ENCODE measurements at places on chromosomes 5 and 9.

GRCh38 chr9:19914044-19914443 is 125.2 kb upstream of the SLC24A2 start:
- H3K36me3 ChIP-seq = no peaks in the 10 kb centered on the region
- no peak overlapping the region for H3K27ac ChIP-seq

- no peaks in the 10 kb centered on the region for H3K36me3 ChIP-seq
- DNase-seq = no peak
- peaks cover 4% of the 10 kb centered on the region for H3K4me1 ChIP-seq
- H3K27me3 ChIP-seq = no peaks in the 10 kb centered on the region
- no peak overlapping the region for H3K27ac ChIP-seq
- H3K4me3 ChIP-seq = no peak overlapping the region
These were observed 466.4 kb upstream of the SMC2 start for GRCh38 chr9:103627731-103628130.

- H3K27ac ChIP-seq = no peak overlapping the region
- H3K4me1 ChIP-seq = peaks cover 25% of the 10 kb centered on the region
These were observed 67.0 kb upstream of the NEK6 start for GRCh38 chr9:124190761-124191160.

- no peak overlapping the region for H3K27ac ChIP-seq
- no peak overlapping the region for H3K4me3 ChIP-seq
- DNase-seq = no peak
- H3K27me3 ChIP-seq = peaks cover 2% of the 10 kb centered on the region
- peaks cover 11% of the 10 kb centered on the region for H3K36me3 ChIP-seq
These were observed 1.1 kb upstream of the SNAPC3 start for GRCh38 chr9:15421532-15421931.

- H3K27me3 ChIP-seq = no peaks in the 10 kb centered on the region
- peaks cover 15% of the 10 kb centered on the region for H3K4me1 ChIP-seq
- no peak overlapping the region for H3K27ac ChIP-seq
- no peak for DNase-seq
These were observed 2.4 kb upstream of the LCN8 start for GRCh38 chr9:136760424-136760823.

DNA sequence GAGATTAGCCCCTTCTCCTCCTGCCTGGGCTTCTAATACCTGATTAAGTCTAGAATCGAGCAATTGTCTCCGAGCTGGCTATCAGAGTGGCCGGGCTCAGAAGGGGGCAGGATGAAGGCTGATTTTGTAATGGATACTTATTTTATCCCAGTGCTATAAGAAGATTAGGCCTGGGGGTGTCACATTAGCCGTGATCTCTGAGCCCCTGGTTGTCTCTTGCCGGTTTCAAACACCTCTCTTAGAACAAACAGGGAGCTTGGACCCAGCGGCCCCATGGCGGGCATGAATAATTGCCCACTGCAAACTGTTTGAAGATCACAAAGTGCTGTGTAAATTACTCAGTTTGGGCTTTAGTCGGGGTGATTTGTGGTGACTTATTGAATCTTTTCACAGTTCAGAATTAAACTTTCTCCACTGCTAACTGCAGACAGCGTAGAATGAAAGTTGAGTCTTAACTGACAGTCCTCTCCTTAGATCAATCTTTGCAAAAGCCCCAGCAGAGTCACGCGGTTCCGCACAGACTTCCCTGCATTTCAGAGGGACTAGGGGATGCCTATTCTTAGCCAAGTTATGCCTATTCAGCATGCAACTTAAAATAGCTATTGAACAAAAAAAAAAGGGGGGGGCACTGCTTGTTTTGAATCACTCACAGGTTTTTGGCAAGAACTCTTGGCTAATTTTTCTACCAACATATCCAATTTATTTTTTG is 200.6 kb upstream of the IRX1 start:
- H3K36me3 ChIP-seq = no peaks in the 10 kb centered on the region
- H3K4me1 ChIP-seq = no peaks in the 10 kb centered on the region
- DNase-seq = no peak
- no peaks in the 10 kb centered on the region for H3K27me3 ChIP-seq
- H3K4me3 ChIP-seq = no peak overlapping the region

DNA sequence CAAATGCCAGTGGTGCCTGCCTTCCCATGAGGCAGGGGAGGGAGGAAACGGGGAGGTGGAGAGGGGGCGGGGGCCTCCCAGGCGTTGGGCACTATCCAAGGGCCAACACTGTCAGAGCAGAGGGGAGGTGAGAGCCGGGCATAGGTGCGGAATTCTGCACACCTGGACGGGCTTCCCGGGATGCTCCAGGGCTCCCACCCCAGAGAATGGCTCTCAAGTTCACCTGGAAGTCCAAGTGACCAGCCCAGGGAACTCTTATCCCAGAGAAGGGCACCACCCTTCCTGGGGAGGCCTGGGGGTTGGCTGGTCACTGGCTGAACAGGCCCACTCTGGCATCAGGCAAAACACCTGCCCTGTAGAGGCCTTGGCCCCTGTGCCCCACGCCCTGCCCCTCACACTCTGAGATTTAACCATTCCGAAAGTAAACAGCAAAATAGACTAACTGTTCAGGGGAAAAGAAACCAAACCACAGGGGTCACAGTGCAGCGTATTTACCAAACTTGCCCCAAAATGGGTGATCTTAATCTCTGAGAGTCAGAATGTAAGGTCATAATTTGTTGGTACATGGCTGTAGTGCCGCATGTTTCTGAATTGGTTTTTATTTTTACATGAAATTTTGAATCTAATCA is 2.7 kb downstream of the CSF2 start:
- DNase-seq = no peak
- no peaks in the 10 kb centered on the region for H3K27me3 ChIP-seq
- no peaks in the 10 kb centered on the region for H3K4me1 ChIP-seq
